Stimulated activated CD4-positive, alpha-beta T cell treated with anti-CD3 and anti-CD28 coated beads, Interleukin-2, amount 100 ng/mL, for 4 hours (primary cell): ENCODE measurements at places on chromosomes 2 and 18.

GRCh38 chr2:200810252-200810997 lies 1.3 kb upstream of the BZW1 start:
- no peak for DNase-seq

DNA sequence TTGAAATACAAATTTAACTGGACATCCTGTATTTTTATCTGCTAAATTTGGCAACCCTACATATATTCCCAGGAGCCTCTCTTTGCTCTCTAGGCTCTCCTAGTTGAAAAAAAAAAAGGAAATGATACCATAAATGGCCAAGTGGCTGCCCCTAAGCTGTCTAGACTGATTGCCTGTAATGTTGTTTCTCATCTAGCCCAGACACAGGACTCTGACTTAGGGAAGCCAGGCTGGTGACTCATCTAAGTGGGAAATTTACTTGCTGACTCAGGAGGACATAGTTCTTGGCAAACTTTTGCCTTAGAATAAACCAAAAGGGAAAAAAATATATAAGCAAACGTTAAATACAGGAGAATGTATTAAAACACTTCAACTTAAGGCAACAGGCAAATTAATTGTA lies 14.6 kb upstream of the ITGAV start:
- no peak for DNase-seq

DNA sequence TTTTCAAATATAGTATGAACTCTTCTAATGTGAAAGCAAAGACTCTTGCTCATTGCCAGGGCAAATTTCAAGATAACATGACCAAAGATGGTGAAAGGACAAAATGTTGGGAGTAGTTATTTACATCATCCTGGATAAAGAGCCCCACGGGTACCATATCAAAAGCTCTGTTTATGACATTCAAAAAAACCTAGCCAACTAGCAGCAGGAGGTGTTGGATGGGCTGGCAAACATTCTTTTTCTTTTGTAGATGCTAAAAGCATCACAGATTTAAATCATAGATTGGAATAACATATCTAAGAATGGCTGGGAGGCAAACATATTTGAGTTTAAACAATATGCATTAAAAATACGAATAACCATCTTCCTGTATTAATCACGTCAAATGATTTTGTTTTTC lies 153.5 kb downstream of the ICOS start:
- DNase-seq = no peak

DNA sequence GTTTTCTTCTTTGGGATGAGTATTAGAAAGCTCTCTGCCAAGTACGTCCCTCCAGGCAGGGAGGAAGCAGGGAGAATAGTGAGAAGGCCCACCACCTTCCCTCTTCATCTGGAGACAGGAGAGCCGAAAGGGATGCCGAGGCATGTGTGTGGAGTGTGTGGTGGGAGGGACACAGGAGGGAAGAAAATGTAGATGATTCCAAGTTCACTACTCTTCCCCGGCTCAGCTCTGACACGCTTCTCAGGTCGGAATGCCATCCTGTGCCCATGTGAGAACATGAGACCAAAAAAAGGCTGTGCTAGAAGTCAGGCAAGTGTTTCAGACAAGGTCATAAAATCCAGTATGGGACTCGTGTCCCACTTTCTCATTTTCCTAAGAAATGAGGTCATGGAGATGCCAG lies 47.4 kb downstream of the GYPC start:
- DNase-seq = no peak

- DNase-seq = no peak
Observed at GRCh38 chr2:206989311-206989710, 50.0 kb downstream of the CPO start.

DNA sequence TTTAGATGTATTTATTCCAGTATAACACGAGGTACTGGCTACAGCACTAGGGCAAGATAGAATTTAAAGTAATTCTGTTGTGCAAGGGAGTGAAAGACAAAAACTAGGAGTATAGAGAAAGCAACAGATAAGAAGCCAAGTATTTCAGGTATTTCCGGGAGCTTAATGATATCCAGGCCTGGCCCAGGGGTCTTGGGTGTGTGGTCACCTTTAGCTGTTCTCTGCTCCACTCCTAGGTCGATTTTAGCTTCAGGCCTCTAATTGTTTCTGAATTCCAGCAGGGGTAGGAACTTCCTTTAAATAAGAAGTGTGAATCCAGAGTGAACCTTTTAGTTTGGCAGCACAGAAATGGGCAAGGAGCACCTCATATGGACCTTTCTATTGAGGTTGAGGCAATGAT lies 342.3 kb upstream of the MYT1L start:
- DNase-seq = no peak

DNA sequence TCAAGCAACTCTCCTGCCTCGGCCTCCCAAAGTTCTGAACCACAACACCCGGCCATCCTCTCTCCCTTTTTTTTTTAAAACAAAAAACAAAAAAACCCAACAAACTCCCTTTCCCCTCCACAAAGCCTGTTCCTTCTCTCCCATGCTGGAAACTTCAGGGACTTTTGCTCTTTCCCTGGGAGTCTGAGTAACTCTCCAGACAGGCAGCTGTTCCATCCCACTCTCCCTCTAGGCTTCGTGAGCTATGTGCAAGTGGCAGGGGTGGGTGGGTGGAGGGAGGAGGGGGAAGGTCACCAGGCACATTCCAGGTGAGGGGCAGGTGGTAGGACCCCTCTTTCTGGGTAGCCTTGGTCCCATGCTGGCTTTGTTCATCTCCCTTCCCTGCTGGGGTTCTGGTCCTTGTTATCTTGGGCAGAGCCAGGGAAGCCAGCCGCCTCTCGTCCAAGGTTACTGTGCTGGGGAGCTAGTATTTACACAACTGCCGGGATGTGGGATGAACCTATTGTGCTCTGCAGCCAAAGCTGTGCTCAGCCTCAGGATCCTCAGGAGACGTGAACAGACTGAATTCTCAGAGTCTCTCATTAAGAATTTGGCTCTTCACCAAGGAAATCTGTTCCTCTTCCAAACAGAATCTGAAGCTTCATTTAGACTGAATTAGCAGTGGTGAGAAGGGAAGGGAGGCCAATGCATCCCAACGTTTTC lies 106.9 kb downstream of the LIPG start:
- DNase-seq = no peak

GRCh38 chr2:221492636-221493035 lies 79.5 kb downstream of the EPHA4 start:
- no peak for DNase-seq

DNA sequence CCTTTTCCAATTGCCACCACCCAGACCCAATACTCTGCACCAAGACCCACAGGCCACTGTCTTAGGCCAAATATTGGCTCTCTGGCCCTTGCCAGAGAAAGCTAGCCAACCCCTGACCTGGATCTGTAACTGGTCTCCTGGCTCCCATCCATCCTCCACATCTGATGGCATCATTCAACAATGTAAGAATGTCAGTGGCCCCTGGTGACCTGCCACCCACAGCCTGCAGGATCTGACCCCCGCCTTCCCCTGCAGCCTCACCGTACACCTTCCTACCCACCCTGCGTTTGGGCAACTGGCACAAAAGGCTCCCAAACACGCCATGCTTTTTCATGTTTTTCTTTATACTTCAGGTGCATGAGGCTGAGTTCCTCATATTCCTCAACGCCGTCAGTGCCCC lies 60.0 kb upstream of the ASAP2 start:
- DNase-seq = no peak

- DNase-seq = no peak
Observed at GRCh38 chr2:236794176-236794957, 224.7 kb downstream of the ACKR3 start.
